Stimulated activated CD8-positive, alpha-beta memory T cell treated with anti-CD3 and anti-CD28 coated beads, Interleukin-2, amount 100 ng/mL, for 1 hour (primary cell): ENCODE measurements at places on chromosomes 2 and 18.

- no peak for DNase-seq
Measured at GRCh38 chr2:100730290-100730868, 89.6 kb upstream of the NPAS2 start.

DNA sequence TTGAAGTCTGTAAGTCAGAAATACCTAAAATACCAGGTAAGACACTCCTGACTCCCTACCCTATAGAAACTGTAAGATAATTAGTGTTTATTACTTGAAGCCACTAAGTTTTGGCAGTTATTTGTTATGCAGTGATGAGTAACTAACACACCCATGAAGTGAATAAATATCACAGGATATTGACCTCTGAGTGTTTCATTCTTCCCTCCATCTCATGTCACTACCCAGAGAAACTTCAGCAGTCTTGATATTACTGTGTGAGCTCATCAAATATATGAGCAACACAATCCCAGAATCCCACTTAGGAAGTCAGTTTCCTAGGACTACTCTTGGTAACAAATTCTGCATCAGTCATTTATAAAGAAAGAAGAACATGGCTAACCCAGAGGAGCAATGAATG is 529.7 kb downstream of the FBXO15 start:
- no peak for DNase-seq

- DNase-seq: no peak
Measured at GRCh38 chr2:181037922-181038321, 57.5 kb downstream of the UBE2E3 start.

- no peak for DNase-seq
Measured at GRCh38 chr2:219446101-219446504, 11.5 kb downstream of the SPEG start.

DNA sequence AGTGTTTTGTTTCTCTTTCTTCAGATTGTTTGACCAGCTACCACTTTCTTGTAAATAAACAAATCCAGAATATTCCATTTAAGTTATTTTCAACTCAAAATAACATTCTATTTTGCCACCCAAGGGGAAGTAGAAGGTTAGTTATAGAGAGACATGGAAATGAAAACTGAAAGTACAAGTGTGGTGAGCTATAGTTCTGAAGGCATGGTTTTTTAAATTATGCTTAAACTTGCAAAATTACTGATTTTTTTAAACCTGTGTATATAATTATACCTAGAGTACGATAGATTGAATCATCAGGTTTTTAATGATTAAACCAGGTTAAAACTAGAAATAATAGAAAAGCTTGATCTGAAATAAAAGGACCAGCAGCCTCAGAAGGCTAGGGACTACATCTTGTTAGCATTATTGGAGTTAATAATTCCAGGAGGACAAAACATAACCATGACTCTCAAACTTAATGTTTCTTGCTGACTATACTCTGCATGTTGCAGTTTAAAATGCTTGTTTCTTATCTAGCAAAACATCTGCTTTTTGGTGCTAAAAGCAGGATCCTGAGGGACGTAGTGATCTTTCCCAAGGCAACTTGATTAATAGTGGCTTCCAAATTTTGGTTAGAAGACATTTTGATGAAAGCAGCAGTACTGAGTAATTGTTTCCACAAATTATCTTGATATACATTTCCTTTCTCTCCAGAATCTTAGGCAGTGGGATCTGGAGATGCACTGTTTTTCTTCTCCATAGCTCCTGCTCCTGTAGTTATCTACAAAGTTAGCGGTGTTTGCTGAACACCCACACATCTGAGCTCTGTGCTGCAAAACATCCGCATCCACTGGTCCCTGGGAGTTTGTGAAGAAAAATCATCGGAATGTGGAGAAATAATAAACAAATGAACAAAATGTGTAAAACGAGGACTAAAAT is 327.2 kb upstream of the PKDCC start:
- DNase-seq: no peak

DNA sequence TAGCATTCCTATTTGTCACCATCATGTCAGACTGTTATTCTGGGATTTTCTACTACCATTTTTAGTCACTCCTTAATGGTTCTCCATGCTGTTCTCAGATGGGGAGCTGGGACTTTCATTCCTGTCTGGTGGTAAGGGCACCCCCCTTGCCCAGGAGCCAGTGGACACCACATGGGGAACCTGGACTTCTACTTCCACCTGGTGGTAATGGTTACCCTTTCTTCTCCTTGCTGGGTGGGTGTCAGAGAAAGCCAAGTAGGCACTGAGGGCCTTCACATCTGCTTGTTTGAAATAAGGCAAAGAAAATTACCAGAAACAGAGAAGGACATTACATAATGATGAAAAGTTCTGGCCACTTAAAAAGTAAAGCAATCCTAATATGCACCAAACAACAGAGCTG is 239.8 kb downstream of the FHOD3 start:
- no peak for DNase-seq

DNA sequence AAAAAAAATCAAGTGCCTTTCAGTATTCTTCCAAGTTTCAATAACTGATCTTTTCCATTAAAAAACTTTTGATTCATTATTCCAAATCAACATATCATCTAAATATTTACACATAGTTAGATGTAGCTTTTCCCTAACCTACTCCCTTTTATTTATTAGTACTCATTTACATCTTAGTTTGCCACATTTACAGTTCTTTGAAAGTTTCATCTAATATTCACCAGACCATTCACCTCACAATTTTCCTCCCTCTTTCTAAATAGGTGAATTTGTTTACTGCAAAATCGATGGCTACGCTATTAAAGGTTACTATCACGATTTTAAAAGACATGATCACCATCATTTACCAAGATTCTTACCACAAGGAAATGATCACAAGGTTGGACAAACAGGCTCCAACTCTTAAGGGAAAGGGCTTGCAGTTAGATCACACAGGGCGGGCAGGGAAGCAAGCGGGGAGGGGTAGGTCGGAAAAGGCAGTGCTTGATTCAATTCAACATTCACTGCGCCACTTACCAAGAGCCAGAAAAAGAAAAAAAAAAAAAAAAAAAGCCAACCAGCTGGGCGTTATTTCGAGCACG is 654 bp upstream of the MARCHF7 start:
- no peak for DNase-seq

DNA sequence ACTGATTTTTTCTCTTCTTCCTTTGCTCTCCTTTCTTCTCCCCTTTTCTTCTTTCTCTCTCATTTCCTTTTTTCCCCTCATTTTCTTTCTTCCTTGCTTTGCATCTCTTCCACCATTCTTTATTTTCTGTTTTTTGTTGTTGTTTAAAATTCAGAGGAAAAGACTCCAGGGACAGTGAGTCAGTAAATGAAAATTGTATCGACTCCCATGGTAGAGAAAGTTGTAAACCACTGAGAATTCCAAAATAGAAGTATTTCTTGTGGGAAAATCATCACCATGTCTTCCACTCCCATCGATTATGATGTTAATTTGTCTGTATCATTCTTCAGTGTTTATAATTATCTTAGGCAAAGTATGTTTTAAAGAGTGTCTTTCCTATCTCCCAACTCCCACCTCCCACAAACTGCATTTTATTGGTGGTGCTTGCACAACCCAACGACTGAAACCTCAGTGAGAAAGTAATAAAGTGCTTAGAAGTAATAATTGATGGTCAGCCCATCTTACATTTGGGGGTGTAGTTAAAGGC is 134.3 kb downstream of the IRS1 start:
- DNase-seq: no peak

GRCh38 chr18:49639643-49640391 is 78.0 kb downstream of the LIPG start:
- DNase-seq: no peak

- DNase-seq: no peak
Measured at GRCh38 chr2:113298176-113298575, 19.5 kb upstream of the PAX8 start.

DNA sequence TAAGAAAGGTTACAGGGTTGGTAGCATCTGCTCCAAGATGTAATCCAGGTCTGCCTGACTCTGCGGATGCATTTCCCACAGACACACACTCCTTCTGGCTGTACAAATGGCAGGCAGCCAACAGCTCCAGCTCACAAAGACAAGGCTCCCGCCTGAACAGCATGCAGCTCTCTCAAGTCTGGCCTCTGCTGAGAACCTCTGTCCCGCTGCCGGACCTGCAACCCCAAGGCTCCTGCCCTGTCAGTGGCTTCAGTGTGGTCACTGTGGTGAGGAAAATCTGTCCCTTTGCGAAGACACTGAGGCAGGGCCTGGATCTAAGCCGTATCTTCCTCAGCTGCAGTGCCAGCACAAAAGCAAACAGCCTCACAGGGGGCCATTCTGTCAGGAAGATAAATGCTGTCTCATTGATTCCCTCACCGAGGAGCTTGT is 469.3 kb upstream of the MEX3C start:
- DNase-seq: no peak

- no peak for DNase-seq
Measured at GRCh38 chr2:222240676-222241049, 58.1 kb downstream of the PAX3 start.
